Left renal pelvis (tissue), 4 donors: ENCODE measurements at places on chromosomes 11 and 22. TPM values are rescaled to one million over a fixed set of nuclear protein-coding genes. Genes with fewer than 3 reads are reported as not detected.

DNA sequence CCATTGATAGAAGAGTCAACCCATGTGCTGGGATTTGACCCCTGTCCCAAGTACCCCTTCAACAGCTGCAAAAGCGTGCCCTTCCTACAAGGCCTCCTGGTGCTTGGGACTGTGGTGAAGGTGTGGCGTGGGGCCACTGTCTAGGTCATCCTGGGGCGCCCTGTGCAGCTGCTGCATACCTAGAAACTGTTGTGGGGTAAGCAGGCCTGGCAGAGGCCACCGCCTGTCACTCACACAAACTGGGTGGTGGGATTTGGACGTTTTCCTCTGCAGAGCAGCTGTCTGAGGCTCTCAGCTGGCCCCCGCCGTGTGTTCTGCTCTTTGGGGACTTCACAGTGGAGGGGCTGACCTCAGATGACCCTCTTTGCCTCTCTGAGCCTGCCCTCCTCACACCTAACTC is 69.7 kb downstream of the SCN3B start:
- no peak for DNase-seq

DNA sequence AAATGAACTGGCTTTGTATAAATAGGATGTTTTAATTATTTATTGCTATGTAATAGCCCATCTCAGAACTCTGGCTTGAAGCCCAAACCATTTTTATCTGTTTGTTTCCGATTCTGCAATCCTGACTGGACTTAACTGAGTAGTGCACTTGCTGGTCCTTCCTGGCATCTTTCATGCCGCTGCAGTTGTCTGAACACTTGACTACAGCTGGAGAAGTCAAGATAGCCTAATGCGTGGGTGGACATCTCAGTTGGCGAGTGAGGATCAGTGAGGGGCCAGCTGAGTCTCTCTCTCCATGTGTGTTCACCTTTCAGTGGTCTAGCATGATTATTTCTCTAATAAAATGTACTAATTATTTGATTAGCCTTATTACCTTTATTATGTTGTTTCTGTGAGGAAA is 105.8 kb downstream of the PRMT3 start:
- DNase-seq = no peak

GRCh38 chr11:44096360-44097185 is 1.1 kb downstream of the EXT2 start:
- no peak for DNase-seq

DNA sequence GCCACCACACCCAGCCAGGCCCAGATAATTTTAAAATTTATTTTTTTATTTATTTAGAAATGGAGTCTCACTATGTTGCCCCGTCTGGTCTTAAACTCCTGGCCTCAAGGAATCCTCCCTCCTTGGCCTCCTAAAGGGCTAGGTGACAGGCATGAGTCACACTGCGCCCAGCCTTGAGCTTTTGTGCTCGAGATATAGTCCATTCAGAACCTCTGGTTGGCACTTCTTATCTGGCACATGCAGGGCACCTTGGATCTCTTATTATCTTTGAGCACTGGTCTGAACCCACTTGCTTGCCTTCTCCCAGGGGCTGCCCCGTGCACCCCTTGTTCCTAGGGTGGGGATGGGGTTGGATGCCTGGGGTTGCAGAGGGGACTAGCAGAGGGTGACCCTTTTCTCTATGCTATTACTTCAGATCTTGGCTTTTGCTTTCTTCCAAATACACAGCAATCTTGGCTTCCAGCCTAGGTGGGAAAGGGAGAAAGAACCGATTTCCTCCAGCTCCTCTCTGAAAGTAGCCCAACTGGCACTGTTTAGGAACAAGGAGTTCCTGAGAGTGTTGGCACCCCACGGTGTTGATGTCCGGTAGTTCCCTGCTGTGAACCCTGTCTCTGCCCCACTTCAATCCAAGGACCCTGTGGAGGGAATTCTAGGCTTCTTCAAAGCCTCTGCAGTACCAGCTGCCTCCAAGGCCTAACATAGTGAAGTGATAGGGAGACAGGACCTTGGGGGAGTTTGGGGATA is 1.3 kb upstream of the SLC3A2 start:
- DNase-seq = no peak

The TTC36 gene
- 0.91 TPM for polyA plus RNA-seq

The SPTY2D1 gene
- 29.2 TPM for polyA plus RNA-seq
